ENCODE measurements at places on chromosomes 12 and 14.

- DNase-seq, result peak; percentile 54
Measured at GRCh38 chr12:7142056-7142644, 12.0 kb downstream of the CLSTN3 start.

DNA sequence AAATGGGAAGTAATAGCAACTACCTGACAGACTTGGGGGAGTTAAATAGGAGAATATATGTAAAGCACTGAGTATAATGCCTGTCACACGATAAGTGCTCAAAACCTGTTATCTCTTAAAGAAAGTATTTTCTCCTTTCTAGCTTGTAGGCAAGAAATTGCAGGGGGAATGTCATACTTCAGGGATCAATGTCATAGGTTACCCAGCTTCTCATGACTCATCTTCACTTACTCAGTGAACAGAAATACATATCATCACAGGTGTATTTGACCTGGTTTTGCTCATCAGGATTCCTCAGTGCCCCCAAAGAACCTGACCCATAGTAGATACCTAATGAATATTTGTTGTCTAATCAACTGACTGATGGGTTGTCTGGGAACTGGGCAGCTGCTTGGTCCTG, 285.0 kb upstream of the ATP2B1 start:
- peak; percentile 21 for DNase-seq

DNA sequence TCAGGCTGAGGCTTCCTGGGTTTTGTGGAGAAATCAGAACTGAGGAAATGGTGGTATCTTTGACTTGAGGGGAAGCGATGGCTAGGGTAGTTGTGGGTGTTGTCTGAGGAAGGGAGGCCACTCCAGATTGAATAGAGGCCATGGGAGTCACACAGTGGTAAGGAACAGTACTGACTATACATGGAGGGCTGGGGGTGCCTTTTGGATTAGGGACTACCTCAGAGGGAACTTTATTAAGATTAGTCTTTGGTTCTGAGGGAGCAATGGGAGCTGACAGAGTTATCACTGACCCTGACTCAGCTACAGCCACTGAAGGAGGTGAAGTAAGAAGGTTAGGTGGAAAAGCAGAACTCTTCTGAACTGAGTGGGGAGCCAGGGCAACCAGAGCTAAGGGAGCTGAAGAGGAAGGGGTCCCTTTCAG, 4.4 kb downstream of the NACA start:
- DNase-seq, result no peak

- DNase-seq, result no peak
Measured at GRCh38 chr12:124698998-124699305, 131.5 kb upstream of the NCOR2 start.

DNA sequence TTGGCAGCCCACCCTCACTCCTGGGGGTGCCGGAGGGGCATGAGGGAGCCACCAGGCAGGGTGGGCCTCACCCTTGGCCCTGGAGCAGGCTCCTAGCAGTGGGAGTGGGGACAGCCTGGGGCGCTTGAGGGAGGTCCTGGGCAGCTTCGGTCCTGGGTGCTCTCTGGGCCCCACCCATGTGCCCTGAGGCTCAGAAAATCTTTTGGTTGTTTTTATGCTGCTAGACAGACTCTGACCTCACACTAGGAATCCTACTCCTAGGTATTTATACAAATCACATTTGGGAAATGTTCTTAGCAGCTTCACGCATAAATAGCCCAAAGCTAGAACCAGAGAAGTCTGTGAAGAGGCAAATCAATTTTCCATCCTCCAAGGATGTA, 10.9 kb upstream of the ULK1 start:
- DNase-seq, result no peak

- peak; percentile 73 for DNase-seq
Measured at GRCh38 chr12:52230364-52231281, 2.4 kb upstream of the KRT7 start.

DNA sequence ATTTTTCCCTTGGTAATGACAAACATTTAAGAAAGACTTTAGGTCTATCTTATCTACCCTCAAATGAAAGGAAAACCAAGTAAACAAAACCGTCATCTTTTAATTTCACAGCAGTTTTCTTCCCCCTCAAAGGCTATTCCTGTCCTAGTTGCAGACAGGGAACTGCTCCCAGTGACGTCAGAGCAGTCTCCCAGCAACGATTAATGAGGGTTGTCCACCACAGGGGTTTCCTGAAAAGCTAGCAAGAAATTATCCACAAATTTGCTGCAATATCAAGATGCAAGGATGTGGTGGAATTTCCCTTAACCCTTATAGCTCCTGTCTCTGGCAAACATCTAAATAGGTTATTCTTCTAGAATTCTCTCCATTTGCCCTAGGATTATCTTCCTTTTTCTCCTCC, 89.1 kb upstream of the STAC3 start:
- no peak for DNase-seq

GRCh38 chr14:20350860-20351259, 7.4 kb downstream of the PARP2 start:
- peak; percentile 13 for DNase-seq

All from epithelial cell of esophagus (primary cell).